ENCODE measurements at places on chromosomes 2 and 18.

- no peak for DNase-seq
Observed at GRCh38 chr2:106282462-106283170, 88.5 kb upstream of the UXS1 start.

- DNase-seq, result peak; percentile 12
Observed at GRCh38 chr2:56185582-56186046, 1.8 kb downstream of the CCDC85A start.

DNA sequence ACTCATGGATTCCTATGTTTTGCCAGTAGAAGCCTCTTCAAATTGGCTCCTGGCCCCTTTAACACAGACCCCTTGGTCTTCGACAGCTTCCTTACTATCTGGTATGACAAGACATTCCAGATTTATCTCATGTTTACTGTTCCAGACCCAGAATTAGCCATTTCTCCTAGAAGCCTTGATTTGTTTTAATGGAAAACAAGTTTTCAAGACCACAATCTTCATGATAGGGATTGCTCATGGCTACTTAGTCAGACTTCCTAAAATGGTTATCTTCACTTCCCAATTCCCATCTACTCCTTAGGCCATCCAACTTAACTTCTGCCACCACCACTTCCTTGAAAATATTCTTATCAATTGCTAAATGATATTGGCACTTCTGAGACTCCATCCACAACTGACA lies 63.2 kb downstream of the TTC32 start:
- DNase-seq, result no peak

DNA sequence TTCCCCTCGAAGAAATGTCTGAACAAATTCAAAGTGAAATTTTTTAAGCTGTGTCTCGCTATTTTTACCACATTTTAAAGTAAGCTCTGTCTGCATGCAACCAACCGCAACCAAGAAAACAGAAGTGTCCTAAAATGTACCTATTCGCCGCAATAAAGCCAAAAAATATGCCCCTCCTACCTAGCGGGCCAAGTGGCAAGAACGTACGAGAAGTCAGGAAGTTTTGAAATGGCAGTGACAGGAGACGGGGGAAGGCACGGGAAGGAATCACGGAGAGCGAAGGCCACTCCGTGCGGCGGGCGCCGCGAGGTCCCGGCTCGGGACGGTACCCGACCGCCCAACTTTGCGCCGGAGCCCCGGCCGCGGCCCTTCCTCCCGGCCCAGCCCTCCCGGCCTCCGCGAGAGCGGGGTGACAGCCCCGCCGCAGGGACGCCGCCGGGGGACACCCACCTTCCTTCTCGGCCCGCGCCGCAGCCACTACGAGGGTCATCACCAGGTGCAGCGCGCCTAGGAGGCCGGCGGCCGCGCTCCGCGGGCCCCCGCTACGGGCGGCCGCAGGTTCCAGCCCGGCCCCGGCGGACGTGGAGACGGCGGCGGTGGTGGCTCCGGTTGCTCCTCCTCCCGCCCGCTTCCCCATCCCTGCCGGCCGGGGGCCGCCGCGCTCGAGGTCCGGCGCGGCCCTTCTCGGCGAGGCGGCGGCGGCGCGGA lies 568 bp downstream of the TMEM131 start:
- no peak for DNase-seq

- DNase-seq, result no peak
Observed at GRCh38 chr2:24912523-24912922, 7.5 kb downstream of the ADCY3 start.

DNA sequence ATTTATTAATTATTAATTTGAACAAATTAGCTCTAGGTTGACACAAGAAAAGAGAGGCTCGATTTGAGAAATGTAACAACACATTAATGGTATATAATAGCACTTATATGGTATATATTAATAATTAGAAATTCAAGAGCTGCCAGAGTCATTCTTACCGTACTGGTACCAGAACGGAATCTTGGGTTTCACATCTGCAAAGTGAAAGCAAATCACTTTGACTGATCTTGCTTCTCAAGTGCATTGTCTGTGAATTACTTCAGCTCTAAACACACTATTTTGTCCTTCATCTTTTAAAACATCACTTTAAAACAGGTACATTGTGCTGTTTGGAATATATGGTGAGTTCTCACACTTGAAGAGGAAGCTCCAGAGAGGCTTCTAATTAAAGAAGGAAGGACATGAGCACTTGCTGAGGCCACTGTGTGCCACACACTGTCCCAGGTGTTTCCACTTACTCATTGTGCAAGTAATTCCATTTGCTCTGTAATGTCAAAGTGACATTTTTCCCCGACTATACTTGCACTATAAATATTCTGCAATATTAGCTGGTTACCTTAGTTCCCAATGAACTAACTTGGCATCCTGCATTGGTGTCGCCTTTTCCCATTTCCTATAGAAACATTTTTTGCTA lies 85.8 kb downstream of the PLA2R1 start:
- DNase-seq, result no peak

DNA sequence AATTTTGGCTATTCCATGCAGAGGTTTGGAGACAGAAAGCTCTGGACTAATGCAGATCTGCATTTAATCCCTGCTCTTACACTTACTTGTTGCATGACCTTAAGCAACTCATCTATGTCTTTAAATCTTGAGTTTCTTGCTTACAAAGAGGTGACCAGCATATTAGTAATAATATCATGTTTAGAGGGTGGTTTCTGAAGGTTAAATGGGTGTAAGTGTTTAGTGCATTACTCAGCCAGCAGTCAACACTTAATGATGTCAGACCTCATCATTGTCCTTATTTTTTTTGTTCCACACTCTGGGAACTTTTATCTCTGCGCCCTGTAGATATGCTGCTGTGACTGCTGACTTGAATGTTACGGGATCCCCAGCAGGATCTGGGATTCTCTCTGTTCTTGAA lies 1.7 kb downstream of the IL1RL1 start:
- DNase-seq, result no peak

- DNase-seq, result no peak
Observed at GRCh38 chr2:148702475-148702874, 57.9 kb downstream of the EPC2 start.

- no peak for DNase-seq
Observed at GRCh38 chr2:45918463-45919159, 267.1 kb downstream of the PRKCE start.
